ENCODE measurements at places on chromosomes 4 and X.

GRCh38 chr4:55346851-55347255 lies 811 bp downstream of the SRD5A3 start:
- no peak for DNase-seq

DNA sequence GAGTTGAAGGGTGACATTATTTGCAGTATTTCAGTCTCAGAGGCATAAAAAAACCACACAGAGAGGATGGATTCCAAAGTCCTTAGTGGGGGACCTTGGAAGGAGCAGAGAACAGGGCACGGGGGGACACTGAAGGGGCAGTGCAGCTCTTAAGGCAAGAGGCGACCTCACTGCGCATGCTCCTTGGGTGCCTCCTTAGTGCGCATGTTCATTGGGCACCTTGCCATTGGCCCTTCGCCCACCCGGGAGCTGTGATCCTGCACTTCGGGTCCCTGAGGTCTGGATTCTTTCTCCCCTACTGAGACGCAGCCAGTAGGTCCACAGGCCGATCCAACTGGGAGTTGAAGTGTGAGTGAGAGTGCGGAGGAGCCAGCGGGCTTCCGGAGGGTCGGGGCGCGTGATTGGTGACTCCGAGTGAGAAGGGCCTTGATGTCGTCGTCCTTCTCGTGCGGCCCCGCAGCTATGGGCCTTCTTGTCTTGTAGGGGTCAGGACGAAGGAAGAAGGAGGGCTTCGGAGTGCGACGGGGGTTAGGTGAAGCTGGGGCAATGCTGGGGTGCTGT lies at the start of gene XAGE5:
Gene XAGE5 (plus strand): TSS at position 223 of the 561 bp plus-strand sequence. CDS start 1,280 bp downstream, outside the sequence.
- DNase-seq = no peak

DNA sequence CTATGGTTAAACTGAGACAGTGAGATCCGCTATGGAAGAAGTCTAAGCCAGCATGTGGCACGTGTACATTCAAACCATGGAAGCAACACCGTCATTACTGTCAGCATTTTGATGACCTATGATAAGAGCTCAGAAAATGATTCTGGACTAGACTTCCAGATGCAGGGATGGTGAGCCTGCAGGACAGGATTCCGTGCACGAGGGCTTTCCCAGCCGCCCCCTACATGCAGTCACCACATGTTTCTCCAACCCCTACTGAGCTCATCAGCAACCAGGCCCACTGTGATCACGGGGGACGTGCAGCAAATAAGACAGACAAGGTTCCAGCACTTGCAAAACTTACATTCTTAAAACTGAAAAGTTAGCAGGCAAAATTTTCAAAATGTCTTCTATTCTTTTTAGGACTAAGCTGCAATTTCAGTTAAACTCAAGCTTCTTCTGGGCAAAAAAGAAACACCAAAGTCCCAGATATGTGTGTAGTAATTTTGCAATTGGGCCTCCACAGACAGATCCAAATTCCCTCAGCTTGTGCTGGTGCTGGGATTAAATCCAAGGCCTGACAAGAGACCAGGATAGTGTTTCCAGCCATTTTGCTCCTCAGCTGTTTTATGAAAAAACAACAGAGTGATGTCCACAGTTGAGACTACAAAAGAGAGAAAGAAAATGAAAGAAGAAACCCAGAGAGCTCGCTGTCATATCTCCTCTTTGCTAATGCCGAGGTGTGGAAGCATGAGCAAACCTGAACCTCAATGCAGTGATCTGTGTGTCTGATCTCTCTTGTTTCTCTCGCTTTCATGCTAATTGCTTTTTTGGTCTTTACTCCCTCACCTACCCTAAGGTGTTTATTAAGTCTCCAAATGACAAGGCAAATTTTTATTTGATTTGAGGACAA lies 118.2 kb downstream of the AFAP1 start:
- no peak for DNase-seq

GRCh38 chrX:101079736-101080270 lies 1.1 kb downstream of the TMEM35A start:
- no peak for DNase-seq

DNA sequence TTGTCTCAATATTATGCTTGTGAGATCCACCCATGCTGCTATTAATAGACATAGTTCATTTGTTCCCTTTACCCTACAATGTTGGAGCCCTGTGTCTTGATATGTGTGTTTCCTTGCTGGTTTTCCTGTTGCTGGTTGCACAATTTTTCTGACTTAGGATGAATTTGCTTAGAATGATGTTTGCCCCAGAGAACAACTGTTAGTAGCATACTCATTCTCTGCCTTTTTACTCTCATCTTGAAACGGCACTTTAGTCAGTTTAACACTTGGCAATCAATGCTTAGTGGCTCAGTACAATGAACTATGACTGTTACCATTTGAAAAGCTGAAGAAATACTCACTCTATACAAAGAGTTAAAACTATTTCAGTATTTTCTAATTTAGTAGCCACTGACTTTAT lies 158.8 kb upstream of the NDST4 start:
- peak; percentile 74 for DNase-seq

DNA sequence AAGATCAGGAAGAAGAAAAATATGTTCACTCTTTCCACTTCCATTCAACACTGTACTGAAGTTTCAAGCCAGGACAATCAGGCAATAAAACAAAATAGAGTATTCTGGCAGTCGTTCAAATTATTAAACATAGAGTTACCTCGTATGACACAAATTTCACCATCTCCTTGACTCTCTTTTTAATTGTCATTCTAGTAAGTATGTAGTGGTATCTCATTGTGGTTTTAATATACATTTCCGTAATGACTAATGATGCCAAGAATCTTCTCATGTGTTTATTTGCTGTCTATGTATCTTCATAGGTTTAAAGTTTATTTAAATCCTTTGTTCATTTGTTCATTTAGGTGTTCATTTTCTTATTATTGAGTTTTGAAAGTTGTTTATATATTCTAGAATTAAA lies 352.2 kb downstream of the IDS start:
- DNase-seq = no peak

DNA sequence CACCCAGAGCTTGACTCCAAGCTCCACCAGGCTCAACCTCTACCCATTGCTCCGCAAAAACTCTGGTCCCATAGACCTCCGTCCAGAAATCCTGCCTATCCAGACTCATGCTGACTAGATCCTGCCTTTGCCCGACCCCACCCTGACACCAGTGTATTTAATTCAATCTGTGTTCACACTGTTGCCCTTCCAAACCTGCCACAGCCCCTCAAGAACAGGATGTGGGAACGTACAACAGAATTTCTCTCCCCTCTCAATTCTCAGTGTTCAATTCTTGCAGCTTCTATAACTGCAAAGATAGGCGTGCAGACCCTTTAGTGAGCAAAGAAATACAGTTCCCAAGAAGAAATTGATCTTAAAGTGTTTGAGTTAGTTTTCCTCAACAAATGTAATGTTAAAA lies 154.2 kb upstream of the FRG1 start:
- no peak for DNase-seq

GRCh38 chrX:11435568-11435967 lies 142.4 kb downstream of the AMELX start:
- no peak for DNase-seq

- DNase-seq = no peak
Observed at GRCh38 chr4:133647206-133647605, 498.1 kb downstream of the PCDH10 start.

DNA sequence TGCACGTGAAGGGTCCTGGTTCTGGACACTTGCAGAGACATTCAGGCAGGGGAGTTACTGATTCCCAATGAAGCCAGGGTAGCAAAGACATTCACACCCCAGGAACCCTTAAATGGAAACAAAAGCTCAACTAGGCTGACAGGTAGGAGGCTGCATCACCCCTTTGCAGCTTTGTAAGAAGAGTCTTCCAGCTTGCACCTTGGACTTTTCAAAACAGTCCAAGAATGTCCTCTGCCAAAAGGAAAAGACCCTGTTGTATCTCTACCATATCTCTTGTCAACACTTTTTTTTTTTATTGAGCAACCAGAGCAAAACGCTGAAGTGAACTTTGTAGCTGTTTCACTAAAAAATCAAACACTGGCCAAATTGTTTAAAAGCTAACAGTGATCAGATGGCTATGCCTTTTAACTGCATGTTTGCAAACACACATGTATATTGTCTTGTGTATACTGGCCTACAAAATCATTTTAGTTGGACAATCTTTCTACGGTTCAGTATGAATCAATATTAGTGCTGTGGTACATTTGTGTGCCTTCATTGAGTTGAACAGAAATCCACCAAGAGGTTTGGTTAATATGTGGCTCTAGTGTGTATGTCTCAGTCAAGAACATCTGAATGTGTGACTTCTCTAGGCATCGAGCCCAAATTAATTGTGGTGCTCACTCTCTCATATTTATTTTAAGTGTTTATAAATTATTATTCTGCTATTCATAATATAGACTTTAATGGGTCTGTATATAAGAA lies 18.5 kb upstream of the WWC2 start:
- DNase-seq = no peak

GRCh38 chr4:61070269-61070668 lies 129.9 kb upstream of the ADGRL3 start:
- no peak for DNase-seq

DNA sequence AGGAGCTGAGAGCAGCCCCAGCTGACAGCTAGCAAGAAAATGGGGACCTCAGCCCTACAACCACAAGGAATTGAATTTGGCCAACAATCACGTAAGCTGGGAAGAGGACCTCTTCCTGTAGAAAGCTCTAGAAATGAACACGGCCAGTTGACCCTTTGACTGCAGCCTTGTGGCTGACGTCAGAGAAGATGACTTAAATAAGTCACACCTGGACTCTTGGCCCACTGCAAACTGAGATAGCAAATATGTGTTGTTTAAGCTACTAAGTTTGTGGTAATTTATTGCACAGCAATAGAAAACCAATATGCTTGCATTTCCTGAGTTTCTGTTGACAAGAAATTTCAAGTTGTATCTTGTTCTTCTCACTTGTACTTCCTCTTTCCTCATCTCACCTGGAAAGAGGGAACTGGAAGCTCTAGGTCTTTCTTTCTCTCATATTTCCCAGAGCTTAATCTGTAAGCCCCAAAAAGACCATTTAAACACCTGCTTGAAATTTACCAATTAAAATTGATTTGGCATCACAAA lies 18.8 kb downstream of the PRKG2 start:
- DNase-seq = no peak

DNA sequence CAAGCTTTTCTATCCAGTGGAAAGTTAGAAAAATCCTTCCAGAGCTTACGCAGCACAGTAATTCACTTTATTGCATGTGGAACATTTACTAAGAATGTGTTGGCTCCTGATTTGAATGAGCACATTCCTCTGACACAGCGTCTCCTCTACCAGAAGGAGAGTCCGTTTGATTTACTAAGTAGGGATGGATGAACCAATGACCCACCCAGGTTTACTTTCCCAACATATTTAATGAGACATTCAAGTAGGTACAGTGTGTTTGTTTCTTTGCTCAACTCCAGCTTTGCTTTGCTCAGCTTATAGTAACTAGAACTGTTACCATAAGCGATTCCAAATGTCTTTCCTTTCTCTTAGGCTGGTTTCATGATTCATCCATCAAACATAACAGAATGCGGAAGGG lies 161.7 kb downstream of the SMARCA1 start:
- no peak for DNase-seq

- no peak for DNase-seq
Observed at GRCh38 chr4:168766604-168767316, 243.3 kb downstream of the CBR4 start.

DNA sequence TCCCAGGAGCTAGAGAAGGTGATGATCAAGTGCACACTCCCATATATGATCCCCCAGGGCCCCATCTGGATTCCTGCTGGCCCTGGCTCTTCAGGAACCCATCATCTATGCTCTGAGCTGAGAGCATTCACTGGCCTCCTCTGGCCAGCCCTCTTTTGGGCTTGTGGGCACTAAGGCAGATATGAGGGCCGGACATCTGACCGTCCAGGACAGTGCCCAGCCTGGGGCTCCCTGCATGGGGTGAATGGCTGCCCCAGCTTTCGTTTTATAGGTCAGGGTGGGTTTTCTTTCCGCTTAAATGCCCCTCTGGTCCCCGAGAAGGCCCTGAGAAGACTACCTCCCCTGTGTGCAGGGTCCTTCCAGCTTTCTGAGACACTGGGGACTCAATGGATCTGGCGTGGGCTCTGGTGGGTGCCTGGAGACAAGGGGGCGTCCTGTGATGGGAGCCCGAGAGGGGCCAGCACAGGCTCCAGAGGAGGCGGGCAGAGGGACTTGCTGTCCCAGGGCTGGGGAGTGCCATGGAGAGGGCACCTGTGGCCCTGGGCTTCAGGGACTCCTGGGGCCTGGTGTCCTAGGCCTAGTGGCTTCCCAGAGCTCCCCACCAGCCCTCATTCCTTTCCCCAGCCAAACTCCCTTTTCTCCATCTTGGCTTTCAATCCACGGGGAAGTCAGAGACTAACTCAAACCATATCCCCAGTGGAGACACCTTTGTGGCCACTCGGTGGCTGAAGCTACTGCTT lies 39.5 kb upstream of the GRPEL1 start:
- no peak for DNase-seq

DNA sequence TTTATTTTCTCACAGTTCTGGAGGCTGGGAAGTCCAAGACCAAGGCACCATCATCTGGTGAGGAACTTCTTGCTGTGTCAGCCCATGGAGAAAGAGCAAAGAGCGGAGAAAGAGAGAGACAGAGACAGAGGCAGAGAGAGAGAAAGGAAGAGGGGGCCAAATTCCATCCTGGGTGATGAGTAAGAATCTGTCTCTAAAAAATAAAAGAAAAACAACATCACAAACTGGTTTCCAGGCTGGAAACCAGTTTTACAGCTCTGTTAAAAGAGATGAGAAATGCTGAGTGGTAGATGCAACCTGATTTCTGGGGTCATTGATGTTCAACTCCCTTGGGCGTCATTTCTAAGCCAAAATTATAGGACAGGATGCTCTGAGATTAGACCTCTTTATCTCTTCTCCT lies 72.9 kb downstream of the SHOX start:
- DNase-seq = no peak

DNA sequence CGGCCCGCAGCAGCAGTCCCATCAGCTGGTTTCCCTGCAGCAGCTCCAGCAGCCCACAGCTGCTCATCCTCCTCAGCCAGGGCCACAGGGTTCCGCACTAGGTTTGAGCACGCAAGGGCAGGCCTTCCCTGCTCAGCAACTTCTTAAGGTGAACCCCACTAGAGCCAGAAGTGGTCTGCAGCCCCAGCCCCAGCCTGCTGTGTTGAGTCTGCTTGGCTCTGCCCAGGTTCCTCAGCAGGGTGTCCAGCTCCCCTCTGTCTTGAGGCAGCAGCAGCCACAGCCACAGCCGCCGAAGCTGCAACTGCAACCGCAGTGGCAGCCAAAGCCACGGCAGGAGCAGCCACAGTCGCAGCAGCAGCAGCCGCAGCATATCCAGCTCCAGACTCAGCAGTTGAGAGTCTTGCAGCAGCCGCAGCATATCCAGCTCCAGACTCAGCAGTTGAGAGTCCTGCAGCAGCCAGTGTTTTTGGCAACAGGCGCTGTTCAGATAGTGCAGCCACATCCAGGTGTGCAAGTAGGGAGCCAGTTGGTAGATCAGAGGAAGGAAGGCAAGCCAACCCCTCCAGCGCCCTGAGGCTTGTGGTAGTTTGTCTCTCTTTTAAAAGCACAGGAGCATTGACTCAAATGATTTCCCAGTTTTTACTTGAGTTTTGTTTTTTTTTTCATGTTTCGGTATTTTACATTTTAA lies 4.6 kb downstream of the SUPT20HL1 start:
- no peak for DNase-seq

DNA sequence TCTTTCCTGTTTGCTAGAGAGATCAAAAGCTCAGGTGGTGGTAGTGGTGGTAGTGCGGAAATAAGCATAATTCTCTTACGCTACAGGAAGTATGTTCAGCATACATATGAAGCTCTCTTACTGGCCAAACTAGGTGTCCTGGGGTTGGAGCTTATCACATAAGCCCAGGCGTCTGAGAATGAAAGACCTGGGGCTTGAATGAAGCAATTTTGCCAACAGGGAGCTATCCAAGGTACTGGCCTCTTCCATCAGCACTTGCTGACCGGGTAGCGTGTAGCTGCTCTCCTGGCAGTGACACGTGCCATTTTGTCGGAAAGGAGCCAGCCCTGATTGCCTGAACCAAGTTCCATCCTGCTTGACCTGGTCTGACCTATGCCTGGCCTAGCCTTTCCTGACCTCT lies 65.9 kb upstream of the HPF1 start:
- DNase-seq = peak; percentile 6

All from activated CD4-positive, alpha-beta T cell treated with anti-CD3 and anti-CD28 coated beads, Interleukin-2, amount 50 U/mL, for 16 hours (primary cell).